ENCODE measurements at places on chromosomes 1 and 21.
A peak's percentile ranks its signal among the peaks of the same experiment; 100 is the strongest.

DNA sequence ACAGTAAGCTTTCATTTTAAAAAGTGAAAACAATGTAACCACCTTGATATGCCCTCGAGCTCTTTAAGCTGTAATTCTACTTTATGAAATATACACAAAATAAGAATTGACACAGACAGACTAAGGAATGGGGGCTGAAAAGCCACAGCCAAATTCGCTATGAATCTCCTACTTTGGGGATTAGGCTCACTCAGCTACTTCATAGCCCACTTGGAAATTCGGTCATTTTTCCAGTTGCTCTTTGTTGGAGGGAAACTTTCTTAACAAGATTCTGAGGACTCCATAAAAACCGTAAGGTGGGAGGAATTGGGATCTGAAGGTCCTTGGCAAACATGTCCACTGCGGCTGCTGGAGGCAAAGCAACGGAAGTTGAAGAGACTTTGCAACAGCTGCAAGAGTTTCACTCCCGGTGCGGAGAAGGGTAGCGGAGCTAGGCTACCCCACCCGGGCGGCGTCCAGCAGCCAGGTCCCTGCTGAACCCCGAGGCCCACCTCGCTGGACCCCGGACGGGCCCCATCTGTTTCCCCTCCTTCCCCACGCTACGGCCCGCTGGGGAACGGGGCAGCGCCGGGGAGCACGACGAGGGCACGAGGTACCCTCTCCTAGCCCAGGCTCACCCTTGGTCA lies 634 bp downstream of the MYCBP start:
- DNase-seq = no peak

- DNase-seq = no peak
Measured at GRCh38 chr1:56965916-56966697, at the start of gene C8B. Gene C8B, minus strand, starts transcription at chr1:56966015. Its CDS starts 67 bp downstream, at chr1:56965948.

DNA sequence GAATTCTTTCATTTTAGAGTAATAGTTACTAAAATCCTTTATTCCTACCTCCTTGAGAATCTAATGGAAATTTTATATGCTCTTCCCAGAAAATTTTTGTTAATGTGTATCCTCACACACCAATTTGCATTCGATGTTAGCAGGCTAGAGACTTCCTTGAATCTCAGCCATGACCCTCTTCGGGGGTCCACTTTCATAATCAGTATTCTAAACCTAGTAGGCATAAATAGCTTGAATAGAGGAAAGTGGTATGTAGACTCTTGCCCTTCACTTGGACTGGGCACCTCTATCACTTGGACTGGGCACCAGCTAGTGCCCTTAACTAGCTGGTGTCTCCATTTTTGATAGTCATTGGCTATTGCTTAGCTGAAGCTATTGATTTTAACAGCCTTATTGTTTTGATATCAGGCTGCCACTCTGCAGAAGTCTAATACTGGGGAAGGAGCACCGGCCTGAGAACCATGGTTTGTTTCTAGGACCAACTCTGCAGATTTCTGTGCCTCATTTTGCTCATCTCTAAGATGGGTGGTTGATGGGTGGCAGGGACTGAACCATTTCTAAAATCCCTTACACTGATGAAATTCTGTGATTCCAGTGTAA lies 42.8 kb downstream of the MRPL39 start:
- no peak for DNase-seq

GRCh38 chr1:233019778-233020325 lies 69.4 kb downstream of the NTPCR start:
- DNase-seq = no peak

GRCh38 chr1:19465123-19465522 lies 20.2 kb downstream of the CAPZB start:
- no peak for DNase-seq

GRCh38 chr21:42351626-42352440 lies 1.0 kb upstream of the TFF2 start:
- no peak for DNase-seq

DNA sequence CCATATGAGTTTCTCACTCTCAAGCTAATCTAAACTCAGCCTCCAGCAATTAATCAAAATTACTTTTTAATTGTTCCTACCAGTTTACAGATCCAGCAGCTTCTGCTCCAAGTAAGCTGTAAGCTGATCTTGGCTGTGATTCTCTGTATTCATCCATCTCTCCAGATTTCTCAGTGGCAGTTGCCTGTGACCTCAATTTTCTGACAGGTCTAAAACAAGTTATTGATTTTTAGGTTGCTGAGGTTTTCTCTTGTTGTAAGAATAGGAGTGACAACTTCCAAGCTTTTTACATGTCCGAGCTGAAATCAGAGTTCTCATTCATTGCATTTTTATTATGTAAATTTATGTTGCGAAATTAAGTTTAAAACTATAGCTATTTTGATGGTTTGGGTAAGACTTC lies 1044.4 kb downstream of the PLA2G4A start:
- DNase-seq = no peak

- DNase-seq = no peak
Measured at GRCh38 chr1:243452092-243452491, 196.3 kb downstream of the SDCCAG8 start.

GRCh38 chr1:235567812-235568503 lies 63.7 kb upstream of the B3GALNT2 start:
- no peak for DNase-seq

GRCh38 chr1:110605446-110605845 lies 712 bp downstream of the KCNA2 start:
- DNase-seq = no peak

DNA sequence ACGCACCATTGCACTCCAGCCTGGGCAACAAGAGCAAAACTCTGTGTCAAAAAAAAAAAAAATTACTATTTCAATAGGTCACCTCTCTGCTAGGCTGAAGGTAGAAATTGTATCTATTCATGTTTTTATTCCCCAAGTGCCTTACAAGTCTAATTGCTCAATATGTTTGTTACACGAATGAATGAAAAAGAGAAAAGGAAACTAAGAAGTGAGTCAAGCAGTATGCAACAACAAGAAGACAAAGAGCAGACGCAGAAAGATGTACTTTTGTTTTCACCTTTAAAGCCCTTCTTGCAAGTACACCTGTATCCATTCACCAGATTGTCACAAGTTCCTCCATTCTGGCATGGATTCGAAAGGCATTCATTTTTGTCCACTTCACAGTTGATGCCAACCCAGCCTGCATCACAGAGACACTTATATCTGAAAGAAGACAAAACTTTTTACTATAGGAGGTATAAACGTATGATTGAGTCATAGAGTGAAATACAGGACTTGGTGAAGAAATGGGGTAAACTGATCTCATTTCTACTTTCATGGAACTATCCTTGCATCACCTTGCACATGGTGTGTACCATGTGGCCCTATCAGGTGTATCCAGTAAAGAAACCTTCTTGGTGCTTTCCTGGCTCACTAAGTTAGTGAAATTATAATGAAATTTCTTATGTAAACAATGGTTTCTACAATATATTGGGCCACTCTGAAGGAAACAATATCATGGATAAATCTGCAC lies 57.1 kb upstream of the ADAM30 start:
- DNase-seq = no peak

GRCh38 chr1:8197493-8198282 lies 120.2 kb upstream of the SLC45A1 start:
- no peak for DNase-seq

DNA sequence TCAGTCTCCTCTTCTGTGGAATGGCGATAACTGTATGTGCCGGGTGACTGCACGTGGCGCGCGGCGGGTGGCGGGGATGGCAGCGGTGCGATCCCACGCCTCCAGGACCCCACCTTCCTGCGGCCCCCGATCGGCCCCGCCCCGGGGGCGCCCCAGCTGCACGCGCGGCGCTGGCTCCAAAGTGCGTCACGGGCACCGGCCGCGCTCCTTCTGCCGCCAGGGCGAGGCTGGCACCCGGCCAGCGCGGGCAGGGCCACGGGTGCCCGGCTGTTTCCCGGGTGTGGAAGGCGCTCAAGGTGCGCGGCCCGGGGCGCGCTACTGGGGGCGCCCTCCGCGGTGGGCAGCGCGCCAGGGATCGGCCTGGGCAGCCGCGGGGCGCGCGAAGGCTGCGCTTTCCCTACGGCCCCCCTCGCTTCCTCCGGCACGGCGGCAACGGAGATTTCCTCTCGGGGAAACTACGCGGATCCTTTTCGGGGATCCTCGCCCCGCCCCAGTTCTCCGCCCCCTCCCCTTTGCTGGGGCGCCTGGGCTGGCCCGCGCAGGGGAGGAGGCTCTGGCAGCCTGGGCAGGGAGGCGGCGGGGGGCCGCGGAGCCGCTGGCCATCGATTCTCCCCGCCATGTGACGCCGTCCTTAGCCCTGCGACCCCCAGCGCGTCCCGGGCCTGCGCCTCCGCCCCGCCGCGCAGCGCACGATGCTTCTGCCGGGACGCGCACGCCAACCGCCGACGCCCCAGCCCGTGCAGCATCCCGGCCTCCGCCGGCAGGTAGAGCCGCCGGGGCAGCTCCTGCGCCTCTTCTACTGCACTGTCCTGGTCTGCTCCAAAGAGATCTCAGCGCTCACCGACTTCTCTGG lies at the start of gene EVA1C:
TSS of gene EVA1C (plus strand) at position 545 of the 853 bp plus-strand sequence. CDS start at position 693, 148 bp downstream.
- peak; percentile 56 for DNase-seq

DNA sequence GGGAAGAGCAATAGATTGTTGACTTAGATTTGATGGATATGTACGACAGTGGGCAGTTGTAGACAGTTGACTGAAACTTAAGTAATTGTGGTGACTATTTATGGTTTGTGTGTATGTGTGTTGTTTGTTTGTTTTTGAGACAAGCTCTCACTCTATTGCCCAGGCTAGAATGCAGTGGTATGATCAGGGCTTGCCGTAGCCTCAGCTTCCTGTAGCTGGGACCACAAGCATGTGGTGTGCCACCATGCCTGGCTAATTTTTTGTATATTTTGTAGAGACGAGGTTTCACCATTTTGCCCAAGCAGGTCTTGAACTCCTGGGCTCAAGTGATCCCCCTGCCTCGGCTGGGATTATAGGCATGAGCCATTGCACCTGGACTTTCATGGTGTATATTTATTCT lies 9.8 kb downstream of the SDHC start:
- no peak for DNase-seq

DNA sequence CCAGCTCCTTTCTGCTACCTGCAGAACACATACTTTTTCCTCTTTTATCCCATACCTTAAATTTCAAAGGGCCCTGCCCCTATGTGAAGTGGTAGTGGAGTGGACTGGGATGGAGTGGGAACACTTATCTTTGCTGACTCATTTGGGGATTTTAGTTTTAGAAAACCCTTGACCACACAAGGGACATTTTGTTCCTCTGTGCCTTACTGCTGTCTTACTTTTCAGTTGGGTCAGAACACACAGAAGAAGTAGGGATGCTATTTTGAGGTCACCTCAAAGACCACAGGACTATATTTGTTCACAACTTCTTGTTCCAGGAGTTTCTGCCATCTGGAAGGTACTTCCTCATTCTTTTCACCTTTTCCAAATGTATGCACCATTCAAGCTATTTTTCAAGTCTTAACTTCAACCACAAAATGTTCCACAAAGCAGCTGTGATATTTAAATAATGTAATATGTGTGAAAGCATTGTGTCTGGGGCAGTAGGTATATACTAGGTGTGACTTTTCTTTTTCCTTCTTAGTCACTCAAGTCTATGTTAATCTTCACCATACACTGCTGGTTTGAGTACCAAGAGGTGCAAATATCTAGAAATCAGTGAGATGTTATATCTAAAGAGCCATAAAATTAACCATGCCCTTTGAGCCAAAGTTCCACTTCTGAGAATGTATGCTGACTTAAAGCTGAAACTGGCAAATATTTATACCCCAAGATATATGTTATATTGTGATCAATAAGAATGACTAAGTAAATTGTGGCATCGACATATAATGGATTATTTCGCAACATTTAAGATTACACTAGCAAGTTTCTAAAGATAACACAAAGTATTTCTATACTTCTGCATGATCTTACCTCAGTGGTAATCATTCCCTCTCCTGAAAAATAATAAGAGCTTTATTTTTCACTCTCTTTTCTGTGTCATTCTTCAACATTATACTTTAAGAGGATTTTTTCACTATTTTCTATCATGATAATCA lies 308.5 kb downstream of the MRPL39 start:
- DNase-seq = no peak

DNA sequence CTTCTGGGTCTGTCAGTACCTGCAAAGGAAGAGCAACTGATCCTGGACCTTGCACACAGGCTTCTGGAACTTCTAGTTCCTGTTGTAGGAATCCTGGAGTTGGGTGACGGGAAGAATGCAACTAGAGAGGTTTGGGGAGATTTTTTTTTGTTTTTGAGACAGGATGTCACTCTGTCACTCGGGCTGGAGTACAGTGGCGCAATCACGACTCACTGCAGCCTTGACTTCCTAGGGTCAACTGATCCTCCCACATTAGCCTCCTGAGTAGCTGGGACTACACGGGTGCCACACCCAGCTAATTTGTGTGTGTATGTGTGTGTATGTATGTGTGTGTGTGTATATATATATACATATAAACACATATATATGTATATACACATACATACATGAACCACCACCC lies 18.8 kb downstream of the ENTREP3 start:
- DNase-seq = no peak

- DNase-seq = no peak
Measured at GRCh38 chr1:243320224-243320623, 64.4 kb downstream of the SDCCAG8 start.

- DNase-seq = no peak
Measured at GRCh38 chr1:203524152-203524551, 30.2 kb downstream of the OPTC start.

- no peak for DNase-seq
Measured at GRCh38 chr1:177913762-177914540, 55.9 kb downstream of the SEC16B start.

- no peak for DNase-seq
Measured at GRCh38 chr1:213783893-213784292, 203.9 kb upstream of the PROX1 start.

GRCh38 chr1:201475915-201476669 lies 7.1 kb upstream of the PHLDA3 start:
- no peak for DNase-seq

- no peak for DNase-seq
Measured at GRCh38 chr1:230542681-230543080, 99.6 kb upstream of the COG2 start.

DNA sequence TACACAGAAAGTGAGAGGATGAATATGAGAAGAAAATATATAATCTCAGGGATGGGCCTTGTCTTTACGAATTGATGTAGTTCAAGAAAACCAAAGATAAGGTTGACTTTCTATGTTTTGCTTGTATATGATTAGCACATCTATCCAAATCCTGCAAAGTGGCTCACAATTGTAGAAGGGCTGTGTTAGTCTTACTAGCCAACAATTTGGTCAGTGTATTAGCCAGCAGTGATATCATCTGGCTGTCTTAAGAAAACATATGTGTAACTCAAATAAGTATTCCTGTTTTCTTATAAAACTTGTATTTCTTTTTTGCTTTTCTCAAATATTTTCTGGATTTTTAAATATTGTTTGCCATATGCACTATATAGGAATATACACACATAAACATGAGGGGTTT lies 5.5 kb downstream of the SDCCAG8 start:
- no peak for DNase-seq

GRCh38 chr1:41045740-41046139 lies 24.2 kb upstream of the SLFNL1 start:
- no peak for DNase-seq

- no peak for DNase-seq
Measured at GRCh38 chr1:229803626-229804217, 177.7 kb downstream of the URB2 start.

GRCh38 chr1:75796376-75797272 lies at the start of gene MSH4:
Gene MSH4, plus strand, starts transcription at chr1:75796882. Its CDS starts 104 bp downstream, at chr1:75796986.
- no peak for DNase-seq
